GM12878 (cell line): ENCODE measurements at places on chromosomes 4 and X.

DNA sequence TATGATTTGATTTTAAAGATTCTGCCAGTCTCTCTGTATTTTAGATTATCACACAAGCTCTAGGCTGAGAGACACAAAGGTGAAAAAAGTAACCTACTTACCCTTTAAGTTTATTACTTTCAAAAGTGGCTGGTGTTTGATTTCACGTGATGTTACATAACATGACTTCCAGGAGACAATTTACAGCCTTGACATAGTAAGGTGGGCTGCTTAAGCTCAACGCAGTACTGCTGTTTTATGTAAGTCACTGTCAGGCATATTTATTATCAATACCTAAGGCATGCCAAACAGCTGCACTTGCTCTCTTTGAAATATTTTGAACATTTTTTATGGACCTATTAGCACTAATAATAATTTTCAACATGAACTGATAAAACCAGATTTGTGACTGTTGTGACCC, 451.5 kb upstream of the FAM241A start:
- DNase-seq = no peak

DNA sequence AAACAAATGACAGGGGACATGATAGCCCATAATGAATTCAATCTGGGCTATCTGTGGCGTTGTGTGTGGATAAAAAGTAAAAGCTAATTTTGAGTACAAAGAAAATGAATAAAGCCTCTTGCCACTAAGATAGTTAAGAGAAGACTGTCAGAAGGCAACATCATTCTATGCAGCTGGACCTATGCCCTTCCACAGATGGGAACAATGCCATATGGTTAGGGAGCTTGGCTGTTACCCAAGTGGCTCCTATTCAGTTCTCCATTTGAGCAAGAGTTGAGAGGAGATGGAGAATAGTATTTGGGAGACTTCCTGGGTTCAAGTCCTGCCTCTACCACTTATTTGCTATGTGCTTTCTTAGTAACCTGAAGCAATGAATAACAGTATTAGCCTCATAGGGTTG, 107.7 kb downstream of the ANXA3 start:
- DNase-seq = no peak

DNA sequence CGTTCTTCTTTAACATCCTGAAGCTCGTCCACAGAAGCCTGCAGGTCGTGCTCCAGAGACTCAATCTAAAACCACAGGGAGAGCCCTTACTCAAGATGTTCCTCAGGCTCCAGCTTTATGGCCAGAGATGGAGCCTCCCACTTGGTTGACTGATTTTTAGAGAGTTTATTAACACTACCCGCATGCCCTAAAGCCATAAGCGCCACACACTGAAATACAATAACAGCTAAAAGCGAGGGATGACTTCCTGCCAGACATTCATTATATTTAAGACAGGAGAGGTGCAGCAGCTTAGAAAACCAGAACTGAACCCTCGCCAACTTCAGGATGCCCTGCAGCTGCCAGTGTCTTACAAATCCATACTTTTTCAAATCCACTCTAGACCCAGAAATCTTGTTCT, 42.0 kb downstream of the SOD3 start:
- DNase-seq = no peak

DNA sequence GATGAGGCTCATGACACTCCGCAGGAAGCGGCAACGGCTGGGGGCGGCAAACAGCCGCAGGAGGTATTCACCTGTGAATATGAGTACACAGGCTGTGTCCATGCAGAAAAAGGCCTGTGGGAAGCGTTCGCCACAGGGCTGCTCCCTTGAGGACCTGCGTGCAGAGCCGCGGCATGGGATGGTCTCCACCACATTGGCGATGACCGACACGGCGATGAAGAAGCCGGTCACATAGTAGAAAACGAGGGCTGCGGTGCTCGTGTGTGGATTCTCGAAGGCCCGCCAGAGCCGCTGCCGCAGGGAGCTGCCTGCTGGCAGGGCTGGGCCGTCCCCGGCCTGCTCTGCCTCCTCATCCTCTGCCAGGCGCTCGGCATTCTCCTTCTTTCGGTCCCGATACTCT, 2.2 kb downstream of the KCND1 start:
- no peak for DNase-seq

- no peak for DNase-seq
Measured at GRCh38 chr4:168759321-168759720, 250.7 kb downstream of the CBR4 start.

DNA sequence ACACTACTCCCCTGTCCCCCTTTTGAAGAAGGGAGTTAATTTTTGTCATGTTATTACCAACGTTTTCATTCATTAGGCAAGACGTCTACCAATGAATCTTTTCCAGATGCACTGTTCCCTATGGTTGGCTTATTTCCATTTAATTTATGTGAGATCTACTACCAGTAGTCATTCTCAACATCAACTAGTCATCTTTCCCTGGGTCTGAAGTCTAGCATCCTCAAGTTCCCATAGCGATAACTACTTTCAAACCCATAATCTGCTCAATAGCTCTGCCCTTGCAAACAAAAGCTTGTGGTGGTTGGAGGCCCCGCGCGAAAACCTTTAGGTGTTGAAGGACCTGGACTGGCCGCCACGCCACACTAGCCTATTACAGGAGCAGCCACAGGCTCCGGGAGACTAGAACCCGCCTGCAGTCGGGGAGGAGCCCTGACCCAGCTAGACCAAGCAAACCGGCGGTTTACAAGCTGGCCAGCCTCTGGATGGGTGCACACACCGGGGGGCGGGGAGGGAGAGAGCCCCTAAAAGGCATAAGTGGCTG, 746 bp downstream of the PPAT start:
- DNase-seq = no peak

DNA sequence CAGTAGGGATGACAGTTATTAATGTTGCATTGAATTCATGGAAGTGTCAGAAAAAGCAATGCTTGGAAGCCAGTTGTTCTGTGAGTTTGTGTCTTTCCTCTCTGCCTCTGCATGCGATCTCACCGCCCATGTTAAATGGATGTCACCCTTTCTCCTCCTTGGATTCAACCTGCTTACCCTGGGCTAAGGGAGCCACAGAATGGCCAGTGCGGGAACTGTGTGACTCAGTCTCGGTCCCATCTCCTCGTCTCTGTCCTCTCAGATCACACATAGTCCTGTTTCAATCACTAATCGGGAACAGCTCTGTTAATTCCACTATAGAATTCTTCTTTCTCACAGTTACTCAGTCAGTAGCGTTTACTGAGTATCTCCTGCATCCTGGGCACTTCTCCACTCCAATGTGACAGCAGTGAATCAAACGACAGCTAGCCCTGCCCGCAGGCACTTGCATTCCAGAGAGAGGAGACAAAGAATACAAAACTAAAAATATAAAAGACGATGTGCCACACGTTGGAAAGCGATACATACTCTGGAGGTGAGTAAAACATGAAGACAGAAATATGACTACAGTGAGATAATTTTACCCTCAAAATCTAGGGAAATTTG, 53.6 kb upstream of the TLR3 start:
- DNase-seq = no peak

DNA sequence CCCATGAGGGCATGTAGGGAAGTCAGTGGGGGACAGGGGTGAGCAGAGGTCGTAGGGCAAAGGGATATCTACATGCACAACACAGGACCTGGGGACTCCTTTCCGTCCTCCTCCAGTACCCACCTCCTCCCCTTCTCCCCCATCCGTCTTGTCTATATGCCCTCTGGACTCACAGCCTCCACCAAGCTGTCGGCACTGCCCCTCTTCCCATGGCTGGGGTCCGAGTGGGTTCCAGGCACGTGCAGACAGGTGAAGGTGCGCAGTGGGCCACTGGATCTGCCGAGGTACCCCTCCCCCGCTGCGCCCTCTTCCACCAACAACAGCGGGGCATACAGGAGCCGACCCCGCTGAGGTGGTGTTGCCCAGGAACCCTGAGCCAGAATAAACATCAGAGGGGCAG, 5.5 kb upstream of the SYP start:
- DNase-seq = no peak

GRCh38 chr4:1640190-1640589, 43.9 kb downstream of the FAM53A start:
- no peak for DNase-seq

DNA sequence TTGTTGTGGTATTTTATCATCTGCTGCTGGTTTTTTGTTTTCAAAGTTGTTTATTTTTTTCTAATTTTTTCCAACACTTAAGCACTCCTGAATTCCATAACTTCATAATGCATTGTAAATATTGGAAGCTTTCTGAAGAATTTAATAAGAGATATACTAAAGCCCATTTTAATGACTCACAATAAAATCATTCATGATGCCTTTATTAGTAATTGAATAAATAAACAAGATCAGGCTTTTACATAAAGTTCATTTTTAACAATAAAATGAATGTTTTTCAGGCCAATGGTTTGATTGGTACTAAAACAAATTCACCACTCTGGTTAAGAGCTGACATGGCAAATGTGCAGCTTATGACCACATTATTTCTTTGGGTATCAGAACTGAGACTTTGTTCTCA, 408.2 kb upstream of the SMIM31 start:
- DNase-seq = no peak

GRCh38 chrX:132791714-132792113, 166.7 kb downstream of the HS6ST2 start:
- no peak for DNase-seq

- DNase-seq = no peak
Measured at GRCh38 chrX:137342969-137343368, 223.0 kb upstream of the ZIC3 start.

- DNase-seq = no peak
Measured at GRCh38 chr4:99868126-99868596, 26.1 kb downstream of the LAMTOR3 start.

GRCh38 chr4:138392751-138393308, 150.7 kb upstream of the SLC7A11 start:
- DNase-seq = peak; percentile 54

DNA sequence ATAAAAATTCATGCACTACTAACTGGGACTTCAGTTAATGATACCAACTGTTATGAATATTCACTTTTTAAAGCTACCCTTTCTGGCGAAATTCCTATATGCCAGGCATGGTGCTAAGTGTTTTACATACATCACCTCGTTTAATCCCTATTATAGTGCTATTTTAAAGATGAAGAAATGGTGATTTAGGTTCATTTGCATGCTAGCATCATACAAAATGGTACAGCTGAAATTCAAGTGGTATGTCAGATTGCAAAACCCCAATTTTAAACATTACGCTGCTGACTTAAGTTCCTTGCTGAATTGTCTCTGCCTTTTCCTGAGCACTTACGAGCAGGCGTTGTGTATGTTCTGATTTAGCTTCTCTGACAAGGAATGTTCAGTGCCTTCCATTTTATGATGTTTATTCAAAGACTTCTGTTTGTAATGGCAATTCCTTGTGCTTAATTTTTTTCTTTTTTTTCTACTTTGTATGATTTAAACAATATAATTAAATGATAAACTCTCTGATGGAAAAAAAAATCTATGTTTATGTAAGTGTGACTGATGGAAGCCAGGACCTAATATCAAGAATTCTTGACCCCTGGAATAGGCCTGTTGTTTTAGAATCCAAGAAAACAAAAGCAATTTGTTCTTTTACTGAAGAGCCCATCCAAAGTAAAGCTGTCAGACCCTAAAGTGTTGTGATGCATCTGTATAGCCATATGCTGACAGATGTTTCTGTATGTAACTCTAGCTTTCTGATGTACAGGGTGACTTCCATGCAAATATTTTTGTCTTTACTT, 148.1 kb downstream of the PCDH7 start:
- no peak for DNase-seq

GRCh38 chr4:185870366-185870765, 58.4 kb upstream of the SORBS2 start:
- DNase-seq = no peak

DNA sequence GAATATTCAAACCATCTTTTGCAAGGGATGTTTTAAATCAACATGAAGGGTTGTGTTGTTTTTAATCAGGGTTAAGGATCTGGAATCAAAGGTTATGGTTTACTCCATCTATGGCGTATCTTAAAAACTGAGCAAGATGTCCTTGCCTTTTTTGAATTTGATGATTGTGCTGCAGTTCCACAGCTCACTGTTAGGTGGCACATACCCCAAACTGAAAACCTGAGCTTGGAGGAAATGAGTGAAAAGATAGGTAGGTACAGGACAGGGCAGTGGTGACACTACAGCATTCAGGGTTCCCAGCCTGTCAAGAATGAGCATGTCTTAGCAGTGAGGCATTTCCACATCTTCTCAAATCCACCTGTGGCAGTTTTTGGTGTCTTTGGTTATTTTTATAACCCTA, 13.1 kb upstream of the EOLA1 start:
- no peak for DNase-seq

GRCh38 chr4:10019521-10020051, 1.7 kb downstream of the SLC2A9 start:
- no peak for DNase-seq

DNA sequence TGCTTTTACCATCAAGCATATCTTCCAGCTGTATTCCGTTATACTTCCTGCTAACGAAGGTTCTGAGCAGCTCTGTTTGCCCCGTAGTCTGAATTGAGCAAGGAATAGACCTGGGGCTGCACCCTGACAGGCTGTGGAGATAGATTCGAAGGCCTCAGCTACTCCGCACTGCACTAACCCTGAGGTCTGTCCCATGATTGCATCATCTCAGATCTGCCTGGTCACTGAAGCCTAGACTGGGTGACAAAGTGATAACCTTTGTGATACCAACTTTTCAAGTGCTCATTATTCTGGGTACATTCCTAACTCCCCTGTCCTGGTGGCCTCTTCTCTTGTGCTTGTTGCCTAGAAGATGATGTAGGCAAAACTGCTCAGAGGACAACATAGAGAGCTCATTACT, 29.9 kb upstream of the PGRMC1 start:
- DNase-seq = no peak

- DNase-seq = no peak
Measured at GRCh38 chr4:1099270-1099669, 14.1 kb downstream of the RNF212 start.

DNA sequence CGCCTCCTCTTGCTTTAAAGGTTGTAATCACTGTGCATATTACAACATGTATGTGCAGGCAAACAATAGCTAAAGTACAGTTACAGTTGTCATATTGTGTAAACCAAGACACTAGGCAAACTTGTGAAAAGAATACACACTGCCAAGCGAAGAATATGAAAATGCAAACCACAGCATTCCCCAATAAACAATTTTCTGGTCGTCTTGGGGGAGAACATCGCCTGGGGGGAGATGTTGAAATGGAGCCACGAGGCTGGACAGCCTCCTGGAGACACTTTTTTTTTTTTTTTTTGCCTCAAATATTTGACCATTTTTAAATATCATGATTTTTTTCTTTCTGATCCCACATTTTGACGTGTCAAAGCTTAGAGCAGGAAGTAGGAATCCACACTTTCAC, 51.7 kb upstream of the PDLIM3 start:
- no peak for DNase-seq

DNA sequence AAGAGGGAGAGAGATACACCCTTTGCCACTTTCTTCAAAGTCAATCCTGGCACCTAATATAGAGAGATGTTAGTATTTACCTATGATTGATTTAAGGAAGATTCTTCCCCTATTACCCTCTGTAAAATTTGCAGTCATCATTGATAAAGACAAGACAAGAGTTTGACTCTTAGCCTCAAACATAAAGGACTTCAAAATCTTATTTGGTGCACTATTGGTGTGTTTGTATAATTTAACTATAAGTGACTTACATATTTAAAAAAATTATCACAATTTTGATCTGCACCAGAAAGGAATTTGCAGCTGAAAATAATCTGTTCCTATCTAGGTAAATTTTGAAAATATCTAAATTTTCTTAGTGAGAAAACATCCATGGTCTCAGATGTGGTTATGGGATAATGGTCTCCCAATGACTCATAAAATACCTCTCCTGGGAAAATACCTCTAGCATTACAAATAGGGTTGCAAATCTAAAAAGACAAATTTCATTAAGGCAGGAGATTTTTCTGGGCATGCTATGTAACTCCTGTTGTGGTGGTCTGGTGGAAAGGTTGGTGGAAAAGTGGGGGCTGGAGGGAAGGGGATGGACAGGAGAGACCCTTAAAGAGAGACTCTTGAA, 173.6 kb upstream of the MED14 start:
- no peak for DNase-seq
